ENCODE measurements at places on chromosomes 4 and X.
A peak's percentile ranks its signal among the peaks of the same experiment; 100 is the strongest.

DNA sequence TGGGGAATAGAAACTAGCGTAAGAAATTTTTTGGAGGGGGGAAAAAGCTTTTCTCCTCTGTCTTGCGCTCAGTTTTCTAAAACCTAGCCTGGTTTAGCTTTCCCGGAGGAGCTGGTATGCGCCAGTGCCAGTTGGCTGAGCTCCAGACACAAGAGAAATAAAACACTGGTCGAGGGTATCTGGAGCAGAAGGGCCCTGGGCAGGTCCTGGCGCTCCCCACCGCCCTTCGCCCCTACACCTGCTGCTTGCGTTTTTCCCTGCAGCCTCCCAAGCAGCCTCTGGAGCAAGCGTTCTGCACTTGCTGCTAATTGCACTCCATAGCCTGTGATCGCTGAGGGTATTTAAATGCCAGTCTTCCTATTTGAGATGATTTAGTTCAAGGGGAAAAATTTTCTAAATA, 816 bp downstream of the EREG start:
- DNase-seq, result no peak

GRCh38 chr4:72768364-72768763, 199.3 kb upstream of the ADAMTS3 start:
- DNase-seq, result no peak

GRCh38 chrX:24480400-24480865, 15.3 kb downstream of the PDK3 start:
- DNase-seq, result no peak

GRCh38 chrX:103253608-103254007, 1.3 kb downstream of the TCEAL8 start:
- DNase-seq, result no peak

DNA sequence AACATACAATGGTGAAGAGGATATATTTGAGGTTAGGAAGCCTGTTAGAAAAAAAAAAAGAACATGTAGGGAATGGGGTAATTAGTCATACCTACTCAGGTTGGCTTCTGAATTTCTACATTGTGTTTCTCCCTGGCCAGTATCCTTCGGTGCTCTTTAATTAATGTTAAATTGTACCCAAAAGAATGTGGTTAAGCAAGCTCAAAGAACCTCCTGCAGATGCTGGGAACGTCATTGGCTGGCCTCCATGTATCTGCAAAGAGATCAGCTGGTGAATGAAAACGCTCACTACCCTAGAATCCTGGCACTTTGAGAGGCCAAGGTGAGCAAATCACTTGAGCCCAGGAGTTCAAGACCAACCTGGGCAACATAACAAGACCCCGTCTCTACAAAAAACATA, 942.3 kb upstream of the PRKX start:
- peak; percentile 16 for DNase-seq

DNA sequence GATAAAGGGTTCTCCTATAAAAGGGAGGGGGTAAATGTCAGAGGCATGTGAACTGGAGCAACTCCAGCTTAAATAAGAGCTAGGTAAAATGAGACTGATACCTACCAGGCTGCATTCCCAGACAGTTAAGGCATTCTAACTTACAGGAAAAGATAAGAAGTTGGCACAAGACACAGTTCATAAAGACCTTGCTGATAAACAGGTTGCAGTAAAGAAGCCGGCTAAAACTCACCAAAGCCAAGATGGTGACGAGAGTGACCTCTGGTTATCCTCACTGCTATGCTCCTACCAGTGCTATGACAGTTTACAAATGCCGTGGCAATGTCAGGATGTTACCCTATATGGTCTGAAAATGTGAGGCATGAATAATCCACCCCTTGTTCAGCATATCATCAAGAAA, 13.1 kb upstream of the SULT1B1 start:
- DNase-seq, result no peak

- no peak for DNase-seq
These were observed 188.7 kb upstream of the VCX start for GRCh38 chrX:7654316-7654715.

DNA sequence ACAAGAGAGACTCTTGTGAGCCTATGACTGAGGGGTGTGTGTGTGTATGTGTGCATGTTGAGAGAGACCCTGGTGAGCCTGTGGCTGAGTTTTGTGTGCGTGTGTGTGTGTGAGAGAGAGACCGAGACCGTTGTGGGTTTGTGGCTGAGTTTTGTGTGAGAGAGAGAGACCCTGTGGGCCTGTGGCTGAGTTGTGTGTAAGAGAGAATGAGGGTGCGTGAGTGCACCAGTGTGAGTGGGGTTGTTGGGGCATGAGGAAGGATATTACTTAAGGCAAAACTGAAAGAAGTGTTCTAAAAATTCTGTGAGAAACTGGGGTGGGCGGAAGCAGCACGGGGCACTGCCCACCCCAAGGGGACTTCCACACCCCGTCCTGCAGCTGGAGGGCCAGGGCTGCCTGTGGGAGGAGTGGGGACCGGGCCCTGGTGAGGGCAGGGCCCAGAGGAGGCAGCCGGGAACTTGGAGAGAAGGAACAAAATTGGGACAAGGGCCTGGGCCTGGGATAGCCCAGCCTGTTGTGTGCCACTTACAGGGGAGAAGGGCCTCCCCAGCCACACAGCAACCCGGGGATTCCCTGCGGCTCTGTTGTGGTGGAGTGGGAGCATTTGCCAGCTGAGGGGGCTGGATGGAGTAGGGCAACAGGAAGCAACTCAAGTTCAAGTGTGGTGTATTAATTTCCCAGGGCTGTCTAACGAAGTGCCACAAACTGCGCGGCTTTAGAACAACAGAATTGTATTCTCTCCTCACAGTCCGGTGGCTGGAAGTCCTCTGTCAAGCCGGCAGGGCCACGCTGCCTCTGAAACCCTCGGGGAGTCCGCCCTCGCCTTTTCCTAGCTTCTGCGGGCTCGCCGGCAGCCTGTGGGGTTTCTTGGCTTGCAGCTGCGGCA, 22.1 kb downstream of the TMEM131L start:
- DNase-seq, result no peak

All from epithelial cell of prostate (primary cell).